ENCODE measurements at places on chromosomes 1 and 21.

- no peak for DNase-seq
Measured at GRCh38 chr1:71785450-71785849, 496.9 kb downstream of the NEGR1 start.

DNA sequence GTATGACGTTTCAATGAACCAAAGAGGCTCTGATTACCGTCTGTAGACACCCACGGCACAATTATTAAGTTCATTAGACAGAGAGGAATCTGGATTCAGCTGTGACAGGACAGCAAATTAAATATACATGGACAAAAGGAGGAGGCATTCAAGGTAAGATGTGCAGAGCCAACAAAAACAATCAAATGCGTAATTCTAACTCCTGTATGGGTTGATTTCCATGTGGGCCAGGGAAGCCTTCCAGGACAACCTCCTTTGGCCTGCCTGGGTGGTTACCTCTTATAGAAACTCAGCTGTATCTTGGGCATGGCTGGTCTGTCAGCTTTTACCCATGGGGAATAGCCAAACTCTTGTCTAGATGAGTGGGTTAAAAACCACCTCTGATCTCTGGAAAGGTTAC, 43.8 kb downstream of the CCN1 start:
- DNase-seq, result no peak

DNA sequence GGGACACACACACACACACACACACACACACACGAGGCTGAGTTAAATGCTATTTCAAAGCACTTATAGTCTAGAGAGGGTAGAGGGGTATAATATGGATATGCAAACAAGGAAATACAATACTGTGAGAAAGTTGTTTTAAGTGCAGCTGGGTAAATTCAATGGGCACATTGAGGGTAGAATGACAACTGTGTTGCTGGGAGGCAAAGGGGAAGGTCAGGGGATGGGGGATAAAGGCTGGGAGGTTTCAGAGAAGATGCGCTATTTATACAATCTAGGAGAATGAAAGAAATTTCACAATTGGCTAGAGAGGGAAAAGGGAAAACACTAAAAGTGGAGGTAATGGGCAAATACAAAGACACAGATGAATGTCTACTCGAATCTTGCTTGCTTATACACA, 19.4 kb downstream of the EXTL2 start:
- no peak for DNase-seq

DNA sequence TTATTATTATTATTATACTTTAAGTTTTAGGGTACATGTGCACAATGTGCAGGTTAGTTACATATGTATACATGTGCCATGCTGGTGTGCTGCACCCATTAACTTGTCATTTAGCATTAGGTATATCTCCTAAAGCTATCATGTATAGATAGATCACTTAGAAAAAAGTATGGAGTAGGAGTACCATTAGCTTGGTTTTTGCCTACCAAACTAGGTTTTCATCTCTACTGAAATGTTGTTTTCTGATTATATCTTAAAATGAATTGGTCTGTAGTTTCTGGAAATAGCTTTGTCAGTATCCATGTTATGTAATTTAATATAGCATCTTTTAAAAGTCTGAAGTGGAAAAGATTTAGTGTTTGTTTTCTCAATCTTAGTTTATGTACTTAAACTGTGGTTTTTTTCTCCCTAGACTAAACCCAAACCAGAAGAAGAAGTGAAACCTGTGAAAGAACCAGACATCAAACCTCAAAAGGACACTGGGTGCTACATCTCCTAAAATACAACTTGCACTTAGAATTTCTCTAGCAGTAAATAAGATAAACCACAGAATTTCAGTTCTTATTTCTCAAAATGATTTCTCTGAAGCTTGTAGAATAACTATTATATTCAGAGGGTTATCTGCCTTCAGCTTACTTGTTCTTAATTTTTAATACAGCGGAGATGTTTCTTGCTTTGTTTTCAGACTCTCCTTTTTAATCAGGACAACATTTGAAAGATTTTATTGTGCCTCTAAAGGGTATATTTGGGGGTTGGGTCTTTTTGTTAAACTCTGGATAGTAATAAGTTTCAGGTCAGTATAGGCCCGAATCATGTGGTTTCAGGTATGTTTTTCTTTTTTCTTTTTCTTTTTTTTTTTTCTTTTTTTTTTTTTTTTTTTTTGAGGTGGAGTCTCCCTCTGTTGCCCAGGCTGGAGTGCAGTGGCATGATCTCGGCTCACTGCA, 4.5 kb upstream of the FAM177B start:
- DNase-seq, result no peak

DNA sequence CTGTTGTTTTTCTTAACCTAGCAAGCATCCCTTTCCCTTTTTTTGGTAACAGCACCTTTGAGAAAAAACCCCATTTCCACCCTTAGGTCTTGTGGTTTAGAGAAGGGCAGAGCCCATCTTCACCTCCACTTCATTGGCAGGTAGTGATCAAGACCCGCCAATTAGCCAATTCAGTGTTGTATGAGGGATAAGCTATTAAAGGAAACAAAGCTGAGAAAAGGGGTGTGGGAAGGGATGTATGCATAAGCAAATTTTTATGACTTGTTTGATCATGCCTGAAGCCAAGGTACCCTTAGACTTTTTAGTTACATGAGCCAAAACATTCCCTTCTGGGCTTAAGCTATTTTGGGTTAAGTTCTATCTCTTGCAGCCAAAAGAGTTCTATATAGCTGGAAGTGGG, 3.6 kb upstream of the ZNF697 start:
- no peak for DNase-seq

DNA sequence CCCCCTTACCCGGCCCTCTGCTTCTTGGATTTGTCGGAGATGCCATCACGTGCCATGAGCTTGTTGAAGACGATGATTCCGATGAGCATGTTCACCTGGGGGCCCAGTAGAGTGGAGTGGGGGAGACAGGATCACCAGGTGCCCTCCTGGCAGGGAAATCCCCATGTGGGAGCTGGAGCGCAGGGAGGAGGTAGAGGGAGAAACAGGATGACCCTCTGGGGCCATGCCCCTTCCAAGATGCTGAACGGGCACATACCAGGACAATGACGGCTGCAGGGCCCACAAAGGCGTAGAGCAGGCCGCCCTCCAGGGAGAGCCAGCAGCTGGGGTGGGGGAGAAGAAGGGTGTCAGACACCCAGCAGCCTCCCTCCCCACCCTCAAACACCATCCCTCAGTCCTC, 28.6 kb downstream of the ADGRB2 start:
- DNase-seq, result no peak

- DNase-seq, result no peak
Measured at GRCh38 chr1:33762962-33763361, 100.9 kb upstream of the HMGB4 start.

DNA sequence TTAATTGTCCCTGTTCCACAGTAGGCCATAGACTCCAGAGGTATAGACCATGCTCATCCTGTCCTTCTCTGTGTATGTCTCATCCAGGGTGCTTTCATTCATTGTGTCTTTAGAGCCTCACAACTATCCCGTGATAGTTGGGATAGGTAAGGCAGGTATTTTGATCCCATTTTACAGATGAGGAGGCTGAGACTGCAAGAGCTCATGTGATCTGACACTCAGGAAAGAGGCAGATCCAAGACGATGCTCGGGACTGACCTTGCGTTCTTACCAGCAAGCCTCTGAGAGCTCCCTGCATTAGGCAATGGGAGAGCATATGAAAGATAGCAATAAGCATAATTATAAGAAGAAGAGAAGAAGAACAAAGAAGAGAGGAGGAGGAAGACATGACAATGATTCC, 42.8 kb downstream of the RCSD1 start:
- DNase-seq, result no peak

DNA sequence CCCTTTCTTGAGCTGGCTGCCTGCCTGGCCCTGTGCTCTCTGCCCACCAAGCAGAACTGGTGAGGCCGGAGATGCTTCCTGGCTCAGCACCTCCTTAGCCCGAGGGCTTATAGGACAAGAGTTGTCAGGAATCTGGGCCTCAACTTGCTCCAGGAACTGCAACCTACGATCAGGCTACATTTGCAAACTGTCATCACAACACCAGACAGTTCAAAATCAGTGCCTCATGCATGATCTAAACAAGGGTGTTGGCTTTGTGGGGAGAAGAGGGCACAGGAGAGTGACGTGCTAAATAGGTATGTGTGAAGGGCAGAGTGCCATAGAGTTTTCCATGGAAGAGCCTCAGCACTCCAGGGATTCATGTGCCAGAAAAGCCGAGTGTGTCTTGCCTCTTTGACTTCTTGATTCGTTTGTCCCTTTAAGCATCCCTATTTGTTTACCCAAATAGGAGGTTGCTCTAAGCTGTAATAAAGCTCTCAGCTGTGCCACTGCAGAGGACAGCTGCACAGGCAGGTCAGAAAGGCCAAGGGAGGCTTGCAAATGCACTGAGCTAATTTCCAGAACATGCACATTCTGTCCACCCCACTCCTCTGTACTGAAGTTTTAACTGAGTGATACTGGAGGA, 30.2 kb upstream of the NEK2 start:
- DNase-seq, result no peak
